ENCODE measurements at places on chromosomes 16 and 17.

GRCh38 chr16:66842765-66843164 lies 1.4 kb upstream of the CA7 start:
- DNase-seq = no peak

- DNase-seq = peak; percentile 93
Measured at GRCh38 chr16:27313422-27314160, at the start of gene IL4R. Gene IL4R (plus strand): TSS chr16:27313974. CDS start chr16:27340204, 26,230 bp downstream.

DNA sequence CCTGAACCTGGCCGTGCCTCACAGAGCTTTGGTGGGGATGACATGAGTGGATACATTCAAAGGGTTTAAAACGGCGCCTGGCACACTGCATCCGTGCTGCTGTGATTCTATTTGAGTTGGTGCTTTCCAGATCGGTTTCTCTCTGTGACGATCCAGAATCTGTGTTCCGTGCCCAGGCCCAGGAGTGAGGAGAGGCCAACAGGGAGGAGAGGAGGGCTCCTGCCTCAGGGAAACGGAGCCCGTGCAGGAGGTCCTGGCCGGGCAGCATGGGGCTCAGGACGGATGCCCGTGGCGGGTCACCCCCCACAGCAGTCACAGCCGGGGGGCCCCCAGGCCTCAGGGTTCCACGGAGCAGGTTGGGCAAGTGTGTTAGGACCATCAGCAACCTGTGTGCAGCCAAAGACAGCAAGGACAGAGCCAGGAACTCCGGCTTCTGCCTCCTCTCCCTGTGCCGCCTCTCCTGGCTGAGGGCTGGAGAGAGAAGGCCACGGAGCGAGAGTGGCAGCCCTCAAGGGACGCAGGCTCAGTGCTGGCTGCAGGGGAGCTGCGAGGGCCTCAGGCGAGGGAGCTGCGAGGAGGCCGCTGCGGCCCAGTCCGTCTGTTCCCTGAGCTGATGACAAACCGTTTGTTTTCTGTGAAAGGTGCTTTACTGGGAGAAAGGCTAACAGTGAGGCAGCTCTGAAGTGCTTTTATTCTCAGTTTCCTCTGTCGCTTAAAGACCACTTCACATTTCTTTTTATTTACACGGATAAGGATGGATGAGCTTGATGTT lies 99.3 kb downstream of the METRNL start:
- DNase-seq = no peak

DNA sequence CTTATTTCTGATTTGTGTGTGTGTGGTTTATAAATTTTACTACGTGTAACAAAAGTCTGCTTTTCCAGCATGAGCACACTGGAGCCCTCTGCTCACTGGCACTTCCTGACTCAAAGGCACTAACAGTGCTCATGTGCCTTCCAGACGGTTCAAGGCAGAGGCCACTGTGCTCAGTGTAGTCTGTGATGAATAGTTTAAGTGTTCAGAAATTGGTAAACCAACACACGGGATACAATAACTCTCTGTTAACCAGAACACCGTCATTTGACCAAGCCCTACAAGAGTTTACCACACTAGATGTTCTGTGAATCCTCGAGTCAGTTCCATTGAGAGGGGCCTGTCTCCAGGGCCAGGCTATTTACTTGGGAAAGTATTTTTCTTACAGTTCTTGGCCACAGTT lies 191.9 kb downstream of the MRTFB start:
- no peak for DNase-seq

GRCh38 chr17:79515110-79515509 lies 95.7 kb downstream of the RBFOX3 start:
- no peak for DNase-seq

GRCh38 chr16:27254262-27254811 lies 14.2 kb downstream of the NSMCE1 start:
- DNase-seq = peak; percentile 81

DNA sequence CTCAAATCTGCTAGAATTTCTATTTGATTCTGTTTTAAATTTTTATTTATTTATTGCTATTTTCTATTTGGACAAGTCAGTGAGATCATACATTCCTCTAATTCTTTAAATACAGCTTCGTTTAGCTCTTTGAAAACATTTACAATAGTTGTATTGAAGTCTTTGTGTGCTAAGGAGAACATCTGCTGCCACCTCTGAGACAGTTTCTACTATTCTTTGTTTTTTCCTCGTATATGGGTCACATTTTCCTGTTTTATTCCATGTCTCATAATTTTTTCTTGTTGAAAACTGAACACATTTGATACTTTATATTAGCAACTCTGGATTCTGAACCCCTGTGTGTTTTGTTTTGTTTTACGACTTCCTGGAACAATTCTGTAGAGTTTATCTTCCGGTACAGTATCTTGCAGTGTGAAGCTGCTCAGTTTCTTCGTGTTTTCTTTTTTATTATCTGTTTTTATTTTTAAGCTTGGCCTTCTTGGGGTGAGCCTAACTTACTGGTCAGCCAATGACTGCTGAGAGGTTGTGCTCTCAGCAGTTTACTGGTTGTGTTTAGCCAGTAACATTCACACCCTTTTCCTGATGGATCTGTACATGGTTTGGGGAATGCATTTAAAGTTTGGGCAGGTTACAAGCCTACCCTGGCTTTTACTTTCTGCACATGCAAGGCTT lies 99.0 kb downstream of the CA4 start:
- DNase-seq = no peak

GRCh38 chr17:66652840-66653507 lies 181.9 kb upstream of the CACNG5 start:
- no peak for DNase-seq

GRCh38 chr16:51939378-51939871 lies 607.5 kb downstream of the TOX3 start:
- DNase-seq = no peak

GRCh38 chr16:57262841-57263540 lies 17.9 kb downstream of the ARL2BP start:
- DNase-seq = no peak

- DNase-seq = peak; percentile 3
Measured at GRCh38 chr16:78005881-78006280, 16.5 kb upstream of the CLEC3A start.

DNA sequence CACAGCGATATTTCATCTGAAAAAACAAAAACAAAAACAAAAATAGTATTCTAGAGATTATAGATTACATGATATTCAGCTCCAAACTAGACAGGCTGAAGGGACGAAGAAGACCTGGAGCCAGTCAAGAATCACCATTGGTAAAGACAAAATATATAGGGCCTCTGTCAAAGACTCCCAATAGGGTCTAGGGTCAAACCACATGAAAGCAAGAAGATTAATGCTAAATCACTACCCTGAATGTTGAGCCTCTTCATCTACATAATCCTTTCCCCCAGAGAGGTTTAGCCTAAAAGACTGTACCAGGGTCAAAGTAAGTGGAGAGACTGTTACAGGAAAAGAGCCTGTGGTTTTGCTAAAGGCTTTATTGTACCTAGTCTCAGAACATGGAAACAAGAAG lies 10.8 kb upstream of the NME1 start:
- DNase-seq = no peak

DNA sequence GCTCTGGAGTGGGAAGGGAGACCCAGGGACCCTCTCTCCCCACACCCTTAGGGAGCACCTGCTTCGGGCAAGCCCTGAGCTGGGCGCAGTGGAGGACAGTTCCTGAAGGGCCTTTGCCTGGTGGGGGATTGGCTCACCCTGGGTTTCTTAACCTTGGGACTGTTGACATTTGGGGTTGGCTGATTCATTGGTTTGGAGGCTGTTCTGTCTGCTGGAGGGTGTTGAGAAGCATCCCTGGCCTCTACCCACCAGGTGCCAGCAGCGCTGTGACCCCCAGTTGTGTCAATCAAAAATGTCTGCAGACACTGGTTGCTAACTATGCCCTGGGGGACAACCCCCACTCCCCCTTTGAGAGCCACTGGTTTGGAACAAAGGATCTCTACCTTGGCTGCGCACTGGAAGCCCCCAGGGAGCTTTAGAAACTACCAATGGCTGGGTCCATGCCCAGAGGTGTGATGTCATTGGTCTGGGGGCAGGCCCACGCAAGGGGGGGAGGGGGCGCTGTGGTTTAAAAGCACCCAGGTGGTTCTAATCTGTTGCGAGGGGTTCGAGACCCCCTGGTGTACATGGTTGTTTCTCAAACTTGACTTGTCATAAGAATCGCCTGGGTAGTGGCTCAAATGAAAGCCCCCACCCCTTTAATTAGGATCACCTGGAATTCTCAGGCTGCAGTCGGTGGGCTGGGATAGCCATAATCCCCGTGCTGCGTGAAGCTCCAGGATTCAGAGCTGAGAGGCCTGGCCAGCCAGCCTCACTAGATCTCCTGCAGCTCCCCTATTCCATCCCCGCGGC lies 151.9 kb upstream of the GSE1 start:
- peak; percentile 59 for DNase-seq

GRCh38 chr17:44558334-44558709 lies 1.0 kb downstream of the FZD2 start:
- no peak for DNase-seq

GRCh38 chr16:88785106-88785924 lies at the start of gene PIEZO1:
Gene PIEZO1 (minus strand): TSS chr16:88785220. CDS start chr16:88784964, 256 bp downstream.
- peak; percentile 78 for DNase-seq

DNA sequence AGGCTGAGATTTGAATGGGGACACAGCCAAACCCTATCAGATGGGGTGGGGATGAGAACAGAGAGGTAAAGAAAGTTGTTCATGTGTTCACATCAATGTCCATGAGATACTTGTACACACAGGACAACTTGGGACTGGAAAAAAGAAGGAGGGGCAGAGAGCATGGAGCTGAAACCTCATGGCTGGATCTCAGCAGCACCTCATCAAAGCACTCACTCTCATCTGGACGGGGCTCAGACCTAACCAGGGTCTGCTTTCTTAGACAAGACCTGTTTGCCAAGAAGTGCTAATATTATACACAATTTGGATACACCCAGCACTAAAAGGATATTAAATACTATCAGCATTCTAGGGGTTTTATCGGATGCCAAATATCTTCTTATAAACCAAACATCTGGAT lies 399.8 kb downstream of the SLC39A11 start:
- no peak for DNase-seq

- DNase-seq = no peak
Measured at GRCh38 chr17:3974138-3974687, 10.0 kb upstream of the ATP2A3 start.

GRCh38 chr16:89686520-89687091 lies at the start of gene CDK10:
Gene CDK10 (plus strand): TSS chr16:89686689. CDS start chr16:89686711, 22 bp downstream.
- peak; percentile 94 for DNase-seq

- DNase-seq = no peak
Measured at GRCh38 chr17:76643553-76644148, at the start of gene ST6GALNAC1. Gene ST6GALNAC1 (minus strand): TSS chr17:76643757. CDS start chr17:76643638, 119 bp downstream.

GRCh38 chr17:8580952-8581658 lies 49.4 kb downstream of the MYH10 start:
- DNase-seq = no peak

- no peak for DNase-seq
Measured at GRCh38 chr16:3949287-3949686, 68.8 kb upstream of the CREBBP start.

DNA sequence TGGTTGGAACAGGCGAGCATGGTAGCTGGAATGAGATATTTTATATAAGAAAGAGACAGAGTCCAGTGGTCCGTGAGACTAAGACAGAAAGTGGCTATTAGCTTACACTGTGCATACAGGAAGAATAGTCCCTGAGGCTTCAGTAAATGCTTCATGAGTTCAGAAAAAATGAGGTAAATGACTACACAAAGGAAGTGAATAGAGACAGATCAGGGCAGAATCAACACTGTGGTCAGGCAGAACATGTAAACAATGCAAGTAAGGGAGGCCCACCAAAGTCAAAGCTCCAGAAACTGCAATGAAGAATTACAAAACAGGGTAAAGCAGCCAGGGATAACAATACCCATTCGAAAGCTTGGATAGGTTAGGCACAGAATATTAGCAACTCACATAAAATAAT lies 4.8 kb downstream of the ABCA10 start:
- no peak for DNase-seq
